ENCODE measurements at places on chromosomes 11 and 22. TPM values are rescaled to one million over a fixed set of nuclear protein-coding genes. Genes with fewer than 3 reads are reported as not detected.

Gene RBFOX2
- total RNA-seq: 75.1 TPM

Gene FAT3
- total RNA-seq: not detected

Gene FOLR1
- 0.36 TPM for total RNA-seq

Gene MAPK1
- total RNA-seq: 32.8 TPM

Gene SAA4
- not detected for total RNA-seq

Gene CFAP300
- total RNA-seq: 3.9 TPM

Gene SCO2
- total RNA-seq: 5.7 TPM

Gene OR4C11
- not detected for total RNA-seq
